Activated T-cell treated with anti-CD3 and anti-CD28 coated beads for 4 hours (primary cell): ENCODE measurements at places on chromosomes 1 and 21.

DNA sequence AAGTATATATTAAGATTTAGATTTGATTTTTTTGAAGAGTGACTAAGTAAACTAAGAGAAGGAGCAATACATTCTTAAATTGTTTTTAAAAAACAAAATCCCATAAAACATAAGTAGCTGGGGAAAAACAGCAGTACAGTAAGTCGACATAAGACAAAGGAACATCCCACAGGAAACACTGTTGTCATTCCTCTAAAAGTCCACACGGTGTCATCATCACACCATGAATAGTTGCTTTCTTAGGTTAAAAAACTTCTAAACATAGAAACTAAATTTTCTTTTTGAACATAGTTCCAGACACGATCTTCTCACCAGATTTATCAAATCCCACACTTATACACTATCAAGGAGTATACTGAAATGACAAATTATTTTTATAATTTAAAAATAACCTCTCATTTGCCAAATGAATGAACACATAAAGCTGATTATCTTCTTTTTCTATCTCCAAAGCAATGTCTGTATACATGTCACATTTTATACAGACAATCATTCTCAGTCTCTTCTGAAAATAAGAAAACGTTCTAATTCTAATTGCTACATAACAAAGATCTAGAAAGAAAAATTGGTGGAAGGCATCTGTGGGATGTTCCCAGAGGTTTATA lies 15.8 kb downstream of the ODF2L start:
- DNase-seq, result no peak

GRCh38 chr1:39940253-39940652 lies 14.7 kb upstream of the MFSD2A start:
- DNase-seq, result no peak

GRCh38 chr1:58818976-58819375 lies 35.1 kb upstream of the JUN start:
- DNase-seq, result no peak

DNA sequence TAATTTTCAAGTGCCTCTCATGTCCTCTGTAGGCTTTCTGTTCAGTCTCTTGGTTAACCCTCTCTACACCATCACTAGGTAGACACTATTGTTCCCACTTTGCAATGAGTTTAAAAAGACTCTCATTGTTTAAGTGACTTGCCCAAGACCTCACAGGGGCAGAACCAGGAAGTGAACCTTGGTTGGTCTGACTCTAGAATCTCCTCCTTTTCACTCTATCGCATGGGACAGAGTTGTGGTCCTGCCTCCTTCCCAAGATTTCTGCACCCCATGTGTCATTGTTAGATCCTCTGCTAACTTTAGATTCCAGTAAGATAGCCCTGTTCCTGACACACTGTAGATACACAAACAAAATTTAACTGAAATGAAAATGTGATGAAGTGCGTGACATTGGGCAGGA lies 481.7 kb upstream of the USP24 start:
- DNase-seq, result no peak

- no peak for DNase-seq
Measured at GRCh38 chr1:34843392-34844251, 15.9 kb downstream of the SMIM12 start.

- DNase-seq, result peak; percentile 57
Measured at GRCh38 chr1:63593303-63593885, at the start of gene PGM1. Gene PGM1, plus strand, starts transcription at chr1:63593411. Its CDS starts 78 bp downstream, at chr1:63593489.

DNA sequence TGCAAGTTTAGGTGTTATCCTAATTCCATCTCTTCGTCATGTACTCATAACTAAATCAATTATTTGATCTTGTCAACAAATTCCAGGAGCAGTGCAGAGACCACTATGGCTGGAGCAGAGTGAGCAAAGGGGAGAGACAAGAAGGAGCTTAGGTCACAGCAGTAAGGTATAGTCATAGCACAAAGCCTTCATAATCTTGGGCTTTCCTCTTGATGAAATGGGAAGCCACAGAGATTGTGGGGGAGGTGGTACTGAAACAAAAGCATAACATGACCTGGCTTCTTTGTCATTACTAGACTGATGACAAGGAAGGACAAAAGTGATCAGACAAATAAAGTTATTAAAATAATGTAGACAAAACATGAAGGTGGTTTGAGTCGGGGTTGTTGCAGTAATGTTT lies 60.1 kb upstream of the PTGS2 start:
- DNase-seq, result no peak

GRCh38 chr1:90414201-90414600 lies 302.9 kb downstream of the BARHL2 start:
- DNase-seq, result no peak

DNA sequence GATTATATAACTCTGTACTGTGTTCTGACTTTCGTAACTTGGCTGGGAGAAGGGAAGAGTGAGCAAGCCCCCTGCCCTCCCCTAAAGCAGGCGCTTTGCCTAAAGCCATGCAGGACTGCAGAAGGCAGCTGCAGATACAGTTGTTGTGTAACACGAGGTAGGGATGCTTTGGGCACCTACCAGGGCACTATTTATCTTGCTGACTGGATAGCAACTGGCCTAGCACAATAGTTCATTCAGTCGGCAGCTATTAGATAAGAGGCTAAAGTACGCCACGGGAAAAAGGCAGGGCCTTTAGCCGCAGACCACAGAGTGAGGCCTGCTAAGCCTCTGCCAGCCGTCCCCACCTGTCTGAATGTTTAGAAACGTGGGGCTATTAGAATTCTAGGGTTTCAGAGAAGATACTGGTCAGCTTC lies 80.9 kb downstream of the TTC3 start:
- no peak for DNase-seq

- DNase-seq, result no peak
Measured at GRCh38 chr1:63883494-63884235, 109.8 kb downstream of the ROR1 start.

GRCh38 chr21:28151758-28152157 lies 840.9 kb downstream of the LTN1 start:
- no peak for DNase-seq

GRCh38 chr1:170686291-170686690 lies 22.4 kb downstream of the PRRX1 start:
- no peak for DNase-seq

DNA sequence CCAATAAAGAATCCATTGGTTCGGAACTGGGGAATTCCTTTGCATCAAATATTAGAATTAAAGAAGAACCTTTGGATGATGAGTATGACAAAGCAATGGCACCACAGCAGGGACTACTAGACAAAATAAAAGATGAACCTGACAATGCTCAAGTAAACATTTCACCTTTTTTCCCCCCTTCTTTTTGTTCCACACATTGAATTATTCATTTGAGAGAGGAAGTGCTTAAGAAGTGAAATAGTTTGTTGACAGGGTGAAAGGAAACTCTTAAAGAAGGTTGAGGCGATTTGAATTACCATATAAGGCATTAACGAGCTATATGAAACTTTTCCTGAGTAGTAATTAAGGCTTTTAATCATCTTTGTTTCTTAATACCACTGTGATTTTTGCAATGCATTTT lies 93.1 kb downstream of the ZMYM4 start:
- DNase-seq, result no peak

DNA sequence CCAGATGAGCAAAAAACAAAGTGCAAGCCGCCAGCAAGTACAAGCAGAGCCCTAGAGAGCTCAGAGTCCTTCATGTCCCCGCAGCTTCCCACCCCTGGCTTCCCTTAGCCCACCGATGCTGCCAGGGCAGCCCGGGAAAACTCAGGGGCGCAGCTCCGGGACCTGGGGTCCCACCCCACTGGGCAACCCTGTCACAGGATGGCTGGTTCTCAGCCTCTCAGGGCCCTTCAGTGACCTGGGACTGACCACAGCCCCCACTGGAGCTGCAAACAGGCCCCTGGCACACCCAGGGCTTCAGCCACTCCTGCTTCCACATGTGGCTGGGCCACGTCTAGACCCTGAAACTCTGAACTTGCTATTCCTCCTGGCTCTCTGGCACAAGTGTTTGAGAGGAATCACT lies 49.5 kb downstream of the CHD5 start:
- no peak for DNase-seq

DNA sequence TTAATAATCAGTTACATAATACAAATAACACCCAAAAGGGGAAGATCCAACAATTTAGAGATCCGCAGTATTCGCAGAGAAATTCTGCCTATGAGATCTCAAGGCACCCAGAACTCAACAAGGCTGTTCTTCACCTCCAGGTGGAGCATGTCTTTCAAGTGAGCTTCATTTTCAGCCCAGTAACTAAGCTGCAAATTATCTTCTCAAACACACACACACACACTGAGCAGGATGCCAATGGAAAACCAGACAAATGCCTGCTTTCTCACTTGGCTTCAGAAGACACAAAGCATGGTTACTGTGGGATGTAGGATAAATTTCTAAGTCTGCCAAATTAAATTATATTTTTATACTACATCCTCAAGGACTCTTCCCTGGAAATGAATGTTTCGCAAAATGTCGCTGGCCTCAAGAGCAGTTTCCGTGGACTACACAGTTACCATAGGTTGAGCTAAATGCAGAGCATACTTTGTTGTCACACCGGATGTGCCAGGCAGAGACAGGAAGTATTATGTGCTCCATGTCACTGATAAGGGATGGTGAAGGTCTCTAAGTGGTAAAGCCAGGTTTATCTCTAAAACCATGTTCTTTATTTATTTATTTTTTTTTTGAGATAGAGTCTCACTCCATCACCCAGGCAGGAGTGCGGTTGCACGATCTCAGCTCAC lies 30.3 kb downstream of the UBR4 start:
- DNase-seq, result no peak

- DNase-seq, result no peak
Measured at GRCh38 chr1:220151454-220151853, 57.5 kb downstream of the IARS2 start.

DNA sequence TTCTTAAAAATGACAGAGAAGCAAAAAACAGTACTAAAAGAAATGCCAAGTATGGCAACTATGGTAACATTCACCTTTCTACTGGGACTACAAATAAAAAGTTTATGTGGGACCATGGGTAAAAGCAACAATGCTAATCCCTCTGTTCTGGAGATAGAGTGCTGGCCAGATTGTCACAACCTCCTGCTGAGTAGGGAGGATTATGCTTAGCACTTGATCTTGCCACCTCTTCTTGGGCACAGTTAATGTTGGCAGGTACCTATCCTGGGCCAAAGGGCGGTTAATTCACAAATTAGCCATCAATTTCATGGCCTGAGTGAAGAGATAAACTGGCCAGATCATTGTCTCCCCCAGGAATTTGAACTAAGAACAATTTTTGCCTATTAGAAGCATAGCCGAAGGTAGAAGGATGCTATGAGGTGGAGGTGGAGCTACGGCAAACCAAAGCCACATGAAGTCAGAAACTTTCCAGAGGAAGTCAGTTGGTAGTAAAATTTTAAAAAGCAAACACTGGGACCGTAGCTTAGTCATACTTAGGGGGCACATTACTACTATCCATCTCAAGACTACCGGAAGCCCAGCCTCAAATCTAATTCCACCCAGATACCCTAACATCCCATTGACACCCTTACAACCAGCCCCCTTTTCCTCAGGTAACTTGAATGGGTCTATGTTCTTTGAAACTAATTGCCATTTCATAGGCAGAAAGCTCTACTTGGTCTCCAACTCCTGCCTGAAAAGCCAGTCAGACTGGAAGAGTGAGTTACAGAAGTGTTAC lies 2.7 kb downstream of the SCYL3 start:
- peak; percentile 21 for DNase-seq

GRCh38 chr1:233245191-233245765 lies 50.2 kb downstream of the PCNX2 start:
- no peak for DNase-seq

- DNase-seq, result no peak
Measured at GRCh38 chr1:186899977-186900376, 71.2 kb downstream of the PLA2G4A start.

DNA sequence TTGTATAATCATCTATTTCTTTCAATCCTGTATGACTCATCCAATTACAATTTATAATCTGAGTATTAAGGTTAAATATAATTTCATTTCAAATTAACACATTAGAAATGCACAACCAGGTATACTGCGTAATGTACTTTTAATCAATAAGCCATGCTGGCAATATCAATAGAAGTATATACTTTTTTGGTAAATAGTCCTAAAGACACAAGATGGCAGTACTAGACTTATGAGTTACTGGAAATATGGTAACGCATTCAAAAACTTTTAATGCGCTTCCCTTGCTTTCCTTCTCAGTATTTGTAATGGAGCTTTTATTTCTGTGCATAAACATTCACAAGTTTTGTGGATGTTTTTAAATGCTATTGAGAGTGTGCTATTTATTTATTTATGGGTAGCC lies 1162.0 kb upstream of the TMPRSS15 start:
- DNase-seq, result no peak

DNA sequence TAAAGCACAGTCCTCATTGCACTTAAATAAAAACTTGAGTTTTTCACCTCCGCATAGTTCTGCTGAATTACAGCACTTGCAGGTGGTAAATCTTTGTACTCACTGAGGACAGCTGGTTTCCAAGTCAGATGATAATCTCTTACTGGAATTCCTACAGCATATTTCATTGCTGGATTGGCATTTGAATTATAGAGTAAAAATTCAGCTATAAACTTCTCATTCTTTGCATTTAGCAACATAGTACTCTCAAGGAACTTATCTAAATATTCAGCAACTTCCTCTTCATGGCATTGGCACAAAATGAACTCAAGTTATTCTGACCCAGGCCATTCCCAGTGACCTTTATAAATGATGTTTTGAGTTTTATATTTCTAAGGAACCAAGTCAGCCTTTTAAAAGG lies 23.4 kb downstream of the GORAB start:
- no peak for DNase-seq

DNA sequence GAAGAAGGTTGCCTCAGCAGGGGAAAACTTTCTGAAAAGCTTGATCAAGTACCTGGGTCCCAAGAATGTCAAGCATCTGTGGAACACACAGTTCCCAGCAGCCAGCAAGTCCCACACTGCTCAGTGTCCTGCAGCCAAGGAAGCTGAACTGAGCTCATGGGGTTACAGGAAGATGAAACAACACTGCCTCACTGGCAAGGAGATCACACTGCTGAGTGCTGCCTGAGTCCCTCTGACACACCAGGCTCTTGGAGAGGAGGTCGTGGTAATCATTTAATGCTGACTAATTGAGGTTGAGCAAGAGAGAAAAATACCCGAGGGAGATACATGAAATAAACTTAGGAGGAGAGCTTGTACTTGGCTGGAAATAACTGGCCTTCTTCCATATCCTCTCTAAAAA lies 75.2 kb downstream of the MPZL1 start:
- DNase-seq, result no peak

GRCh38 chr1:221206076-221206475 lies 326.8 kb downstream of the HLX start:
- DNase-seq, result no peak

DNA sequence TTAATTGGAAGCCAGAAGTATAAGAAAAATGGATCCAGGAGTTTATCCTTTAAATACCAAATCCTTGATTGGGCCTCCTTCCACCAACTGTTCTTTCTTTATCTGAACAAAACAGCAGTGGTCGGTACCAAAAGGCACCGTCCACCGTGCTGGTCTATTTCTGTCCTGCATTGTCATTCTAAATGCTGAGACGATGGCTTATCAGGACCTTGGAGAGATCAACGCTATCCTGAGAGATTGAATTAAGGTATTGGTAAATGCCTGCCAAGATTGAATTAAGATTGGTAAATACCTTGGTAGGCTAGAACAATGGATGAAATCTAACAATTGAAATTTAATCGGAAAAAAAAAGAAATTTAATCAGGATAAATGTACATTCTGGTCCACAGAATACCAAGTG lies 73.4 kb upstream of the SOD1 start:
- no peak for DNase-seq
